Suppressor macrophage treated with lipopolysaccharide for 1 hour (primary cell): ENCODE measurements at places on chromosomes 12 and 14.

GRCh38 chr12:12985817-12986408 is 14.2 kb downstream of the HEBP1 start:
- DNase-seq: peak; percentile 58

DNA sequence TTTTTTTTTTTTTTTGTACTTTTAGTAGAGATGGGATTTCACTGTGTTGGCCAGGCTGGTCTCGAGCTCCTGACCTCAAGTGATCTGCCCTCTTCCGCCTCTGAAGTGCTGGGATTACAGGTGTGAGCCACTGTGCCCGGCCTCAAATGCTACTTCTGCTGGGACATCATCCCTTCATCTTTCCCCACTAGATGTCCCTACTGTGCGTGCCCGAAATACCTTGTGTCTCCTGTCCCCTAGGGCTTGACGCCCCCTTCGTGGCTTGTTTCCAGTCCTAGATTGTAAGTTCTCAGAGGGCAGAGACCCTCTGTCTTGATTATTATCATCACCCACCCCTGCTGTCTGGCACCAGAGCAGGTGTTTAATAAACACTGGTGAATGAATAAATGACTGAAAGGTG is 14.9 kb downstream of the CCDC63 start:
- no peak for DNase-seq

DNA sequence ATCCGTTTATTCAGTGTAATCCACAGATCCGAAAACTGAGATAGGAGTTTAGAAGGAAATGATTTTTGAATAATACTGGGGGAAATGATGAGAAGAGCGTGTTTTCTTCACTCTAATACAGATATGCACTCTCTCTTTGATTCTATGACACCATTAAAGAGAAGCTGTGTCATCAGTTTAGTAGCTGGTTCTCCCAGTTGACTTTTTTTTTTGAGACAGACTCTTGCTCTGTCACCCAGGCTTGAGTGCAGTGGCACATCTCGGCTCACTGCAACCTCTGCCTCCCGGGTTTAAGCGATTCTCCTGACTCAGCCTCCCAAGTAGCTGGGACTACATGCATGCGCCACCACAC is 48.4 kb upstream of the EML1 start:
- DNase-seq: no peak

GRCh38 chr12:65590318-65590717 is 234.0 kb upstream of the HMGA2 start:
- no peak for DNase-seq

DNA sequence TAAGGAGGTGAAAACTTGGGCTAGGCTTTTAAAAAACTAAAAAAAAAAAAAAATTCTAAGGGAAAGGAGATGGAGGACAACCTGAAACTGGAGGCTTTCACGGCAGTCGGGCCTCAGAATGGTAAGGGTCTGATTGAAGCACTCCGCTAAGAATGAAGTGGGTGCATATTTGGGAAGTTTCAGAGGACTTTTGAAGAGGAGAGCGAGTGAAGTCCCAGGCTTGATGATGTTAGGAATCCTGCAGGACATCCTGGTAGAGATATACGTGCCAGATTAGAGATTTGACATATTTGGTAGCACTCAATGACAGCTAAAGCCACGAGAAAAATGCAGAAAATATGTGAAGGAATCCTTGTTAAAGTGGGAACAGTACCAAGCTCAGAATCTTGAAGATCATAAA is 186.2 kb downstream of the SNAPC1 start:
- no peak for DNase-seq

DNA sequence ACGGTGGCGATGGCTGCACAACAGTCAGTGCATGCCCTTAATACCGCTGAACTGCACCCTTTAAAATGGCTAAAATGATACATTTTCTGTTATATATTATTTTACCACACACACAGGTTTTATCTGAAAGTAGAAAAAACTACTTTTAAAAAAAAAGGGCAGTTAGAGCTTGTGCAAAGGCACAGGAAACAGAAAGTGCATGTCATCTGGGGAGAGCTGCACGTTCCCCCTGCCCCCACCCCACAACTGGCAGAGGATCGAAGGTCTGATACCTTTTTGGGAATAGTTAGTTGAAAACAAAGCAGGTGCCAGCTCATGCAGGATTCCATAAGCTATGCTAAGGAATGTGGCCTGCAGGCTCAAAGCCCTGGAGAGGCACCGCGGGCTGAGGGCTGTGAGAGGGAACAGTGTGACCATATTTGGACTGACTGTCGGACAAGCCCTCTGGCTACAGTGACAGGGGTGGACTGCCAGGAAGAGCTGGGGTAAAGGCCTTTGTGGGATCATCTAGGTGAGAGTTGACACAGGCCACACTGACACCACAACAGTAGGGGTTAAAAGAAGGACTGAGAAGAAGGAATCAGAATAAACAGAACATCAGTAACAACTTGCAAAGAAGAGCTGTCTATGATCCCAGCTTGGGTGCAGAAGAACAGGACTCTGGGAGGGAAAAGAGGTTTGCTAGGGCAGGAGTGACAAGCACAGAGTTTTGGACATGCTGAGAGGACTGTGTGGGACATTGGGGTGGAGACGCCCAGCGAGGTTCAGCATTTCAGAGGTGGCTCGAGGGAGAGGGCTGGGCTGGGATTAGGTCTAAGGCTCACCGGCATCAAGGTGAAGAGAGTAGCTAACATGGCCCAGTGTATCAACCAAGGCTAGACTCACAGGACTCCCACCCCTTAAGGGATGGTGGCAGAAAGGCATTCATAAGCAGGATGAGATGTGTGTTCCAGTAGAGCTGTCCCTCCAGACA is 54.6 kb downstream of the ACTN1 start:
- DNase-seq: no peak

DNA sequence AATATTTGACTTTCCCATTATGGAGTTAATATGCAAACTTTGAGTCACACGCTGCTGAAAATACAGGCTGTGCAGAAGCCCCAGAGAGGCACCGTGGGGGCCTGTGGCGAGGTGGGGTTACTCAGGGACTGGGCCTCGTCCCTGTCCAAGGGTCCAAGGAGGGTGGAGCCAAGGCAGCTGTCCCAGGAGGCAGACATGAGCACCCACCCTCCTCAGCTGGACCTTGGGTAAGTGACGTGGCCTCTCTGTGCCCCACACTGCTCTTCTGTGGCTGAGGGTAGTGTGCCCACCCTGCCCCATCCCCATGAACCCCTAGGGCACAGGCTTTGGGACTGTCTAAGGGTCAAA is 39.4 kb downstream of the FAM222A start:
- no peak for DNase-seq

- DNase-seq: peak; percentile 95
Measured at GRCh38 chr12:12786706-12787601, 1.5 kb downstream of the APOLD1 start.

- no peak for DNase-seq
Measured at GRCh38 chr12:64232196-64232595, 10.1 kb upstream of the KICS2 start.

DNA sequence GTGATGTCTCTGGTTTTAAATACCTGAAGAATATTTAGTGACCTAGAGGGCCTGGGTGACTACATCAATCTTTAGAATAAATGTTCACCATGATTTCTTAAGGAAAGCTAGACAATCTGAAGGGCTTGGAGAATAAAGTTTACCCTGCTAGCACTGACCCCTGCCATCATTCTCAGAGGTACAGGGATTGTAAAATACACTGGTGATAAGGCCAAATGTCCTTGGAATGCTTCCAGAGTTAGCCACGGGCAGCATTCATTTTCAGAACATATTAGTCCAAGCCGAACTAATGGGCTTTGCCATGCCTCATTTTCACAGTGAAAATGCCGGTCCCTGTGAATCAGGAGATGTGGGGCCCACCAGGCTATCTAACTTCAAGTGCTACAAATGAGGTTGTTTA is 1381.7 kb upstream of the SEL1L start:
- DNase-seq: no peak

DNA sequence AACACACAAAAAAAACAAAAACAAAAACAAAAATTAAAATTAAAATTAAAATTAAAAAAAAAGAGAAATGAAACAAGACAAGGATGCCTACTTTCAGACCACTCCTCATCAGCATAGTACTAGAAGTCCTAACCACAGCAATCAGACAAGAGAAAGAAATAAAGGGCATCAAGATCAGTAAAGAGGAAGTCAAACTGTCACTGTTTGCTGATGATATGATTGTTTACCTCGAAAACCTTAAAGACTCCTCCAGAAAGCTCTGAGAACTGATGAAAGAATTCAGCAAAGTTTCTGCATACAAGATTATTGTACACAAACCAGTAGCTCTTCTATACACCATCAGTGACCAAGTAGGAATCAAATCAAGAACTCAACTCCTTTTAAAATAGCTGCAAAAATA is 29.2 kb downstream of the ALG10 start:
- no peak for DNase-seq

DNA sequence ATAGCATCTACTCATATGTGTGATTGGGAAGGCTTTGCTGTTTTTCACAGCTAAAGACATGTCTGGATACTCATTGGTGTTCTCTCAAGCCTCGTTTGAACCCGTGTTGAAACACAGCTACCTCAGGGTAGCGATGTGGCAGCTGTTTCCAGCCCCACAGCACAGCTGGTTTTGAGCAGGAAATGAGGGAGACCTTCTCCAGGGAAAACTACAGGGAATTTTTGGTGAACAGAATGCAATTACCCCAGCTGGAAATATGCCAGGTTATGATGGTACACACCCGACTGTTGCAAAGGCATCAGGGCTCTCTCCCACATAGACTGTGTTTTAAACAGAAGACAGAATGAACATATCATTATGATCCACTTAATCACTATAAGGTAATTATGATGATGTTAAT is 828.9 kb downstream of the VRK1 start:
- no peak for DNase-seq

DNA sequence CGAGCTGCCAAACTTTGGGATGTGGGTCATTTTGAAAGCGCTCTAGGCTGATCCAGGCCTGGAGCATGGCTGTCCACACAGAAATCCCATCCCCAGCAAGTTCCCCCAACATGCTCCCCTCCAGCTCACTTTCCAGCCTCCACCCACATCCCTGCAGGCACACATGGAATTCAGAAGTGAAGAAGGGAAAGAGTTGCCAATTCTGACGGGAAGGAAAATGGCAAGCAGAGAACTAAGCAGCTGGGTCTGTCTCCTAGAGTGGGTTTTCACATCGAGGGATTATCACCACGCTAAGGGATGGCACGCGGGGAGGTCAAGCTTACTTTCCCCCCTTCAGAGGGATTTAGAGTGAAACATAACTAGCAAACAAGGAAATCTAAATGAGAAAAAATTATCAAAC is 142.3 kb downstream of the RIMBP2 start:
- DNase-seq: no peak

DNA sequence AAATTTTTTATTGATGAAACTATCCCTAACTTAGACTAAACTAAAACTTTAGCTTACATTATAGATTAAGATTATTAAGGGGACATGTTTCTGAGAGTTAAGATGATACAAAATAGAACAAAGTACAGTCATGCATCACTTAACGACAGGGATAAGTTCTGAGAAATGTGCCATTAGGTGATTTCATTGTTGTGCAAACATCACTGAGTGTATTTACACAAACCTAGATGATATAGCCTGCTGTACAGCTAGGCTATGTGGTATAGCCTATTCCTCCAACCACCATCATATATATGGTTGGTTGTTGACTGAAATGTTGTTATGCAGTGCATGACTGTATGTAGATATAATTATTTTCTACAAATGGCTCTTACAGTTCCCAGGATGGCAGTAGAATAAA is 46.5 kb downstream of the ATP6V1D start:
- DNase-seq: no peak

- no peak for DNase-seq
Measured at GRCh38 chr14:20848955-20849570, 42.1 kb upstream of the RNASE3 start.

DNA sequence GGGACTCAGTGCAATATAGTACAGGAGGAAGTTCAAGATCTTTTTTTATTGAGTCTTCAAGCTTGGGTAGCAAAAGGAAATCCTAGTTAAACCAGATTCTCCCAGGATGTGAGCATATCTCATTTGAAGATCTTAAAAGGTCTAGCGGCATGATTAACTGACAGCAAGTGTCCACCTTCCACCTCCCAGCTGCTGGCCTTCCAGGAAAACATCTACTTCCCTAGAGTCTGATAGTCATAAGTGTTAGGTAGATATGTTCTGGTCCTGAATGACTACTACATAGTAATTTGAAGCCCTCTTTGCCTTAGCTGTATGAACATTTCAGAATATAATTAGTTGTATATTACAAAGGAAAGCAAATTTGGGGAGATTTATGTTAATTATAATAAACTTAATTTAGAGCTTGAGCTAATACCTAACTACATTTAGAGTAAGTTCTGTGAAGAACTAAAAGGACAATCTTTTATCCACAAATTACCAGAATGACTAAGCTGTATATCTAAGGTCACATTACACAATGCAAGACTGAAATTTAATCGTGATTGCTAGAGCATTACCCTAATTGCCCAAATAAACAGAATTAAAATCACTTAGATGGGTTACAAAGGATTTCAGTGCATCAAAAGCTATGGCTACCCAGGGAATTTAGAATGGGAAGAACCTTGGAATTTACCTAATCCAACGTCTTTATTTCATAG is 9.9 kb downstream of the LGR5 start:
- DNase-seq: no peak

GRCh38 chr12:121364683-121365121 is 12.5 kb upstream of the ANAPC5 start:
- DNase-seq: peak; percentile 24

- no peak for DNase-seq
Measured at GRCh38 chr14:35573911-35574310, 39.9 kb downstream of the INSM2 start.

DNA sequence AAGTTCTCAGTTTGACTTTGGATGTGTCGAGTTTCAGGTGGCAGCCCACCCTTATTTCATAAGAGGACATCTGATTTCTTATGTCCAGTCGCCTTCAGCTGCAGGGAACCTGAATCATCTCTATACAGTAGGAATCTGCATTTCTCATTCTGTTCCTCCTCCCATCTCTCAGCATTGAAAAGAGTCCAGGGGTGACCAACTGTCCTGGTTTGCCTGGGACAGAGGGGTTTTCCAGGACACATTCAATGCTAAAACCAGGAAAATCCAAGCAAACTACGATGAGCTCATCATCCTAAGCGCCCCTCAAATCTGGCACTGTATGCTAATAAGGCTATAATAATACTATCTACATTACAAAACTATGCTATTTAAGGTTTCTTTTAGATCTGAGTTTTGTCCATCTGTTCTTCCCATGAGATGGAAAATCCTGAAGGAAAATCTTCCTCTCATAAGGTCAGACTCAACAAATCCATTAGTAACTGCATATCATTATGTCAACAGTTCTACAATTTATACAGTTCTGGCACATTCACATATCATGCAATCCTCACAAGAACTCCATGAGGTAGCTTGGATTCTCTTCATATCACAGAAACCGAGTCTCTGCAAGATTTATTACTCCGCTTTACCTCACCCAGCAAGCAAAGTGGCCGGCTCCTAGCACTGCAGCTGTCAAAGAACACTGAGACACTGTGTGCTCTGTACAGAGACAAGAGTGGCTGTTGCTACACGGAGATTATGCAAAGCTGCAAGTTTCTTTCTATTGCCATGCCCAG is 15.6 kb upstream of the CALM1 start:
- peak; percentile 24 for DNase-seq

GRCh38 chr14:38210587-38211216 is 3.0 kb downstream of the SSTR1 start:
- no peak for DNase-seq
